ENCODE measurements at places on chromosomes 16 and 17.

DNA sequence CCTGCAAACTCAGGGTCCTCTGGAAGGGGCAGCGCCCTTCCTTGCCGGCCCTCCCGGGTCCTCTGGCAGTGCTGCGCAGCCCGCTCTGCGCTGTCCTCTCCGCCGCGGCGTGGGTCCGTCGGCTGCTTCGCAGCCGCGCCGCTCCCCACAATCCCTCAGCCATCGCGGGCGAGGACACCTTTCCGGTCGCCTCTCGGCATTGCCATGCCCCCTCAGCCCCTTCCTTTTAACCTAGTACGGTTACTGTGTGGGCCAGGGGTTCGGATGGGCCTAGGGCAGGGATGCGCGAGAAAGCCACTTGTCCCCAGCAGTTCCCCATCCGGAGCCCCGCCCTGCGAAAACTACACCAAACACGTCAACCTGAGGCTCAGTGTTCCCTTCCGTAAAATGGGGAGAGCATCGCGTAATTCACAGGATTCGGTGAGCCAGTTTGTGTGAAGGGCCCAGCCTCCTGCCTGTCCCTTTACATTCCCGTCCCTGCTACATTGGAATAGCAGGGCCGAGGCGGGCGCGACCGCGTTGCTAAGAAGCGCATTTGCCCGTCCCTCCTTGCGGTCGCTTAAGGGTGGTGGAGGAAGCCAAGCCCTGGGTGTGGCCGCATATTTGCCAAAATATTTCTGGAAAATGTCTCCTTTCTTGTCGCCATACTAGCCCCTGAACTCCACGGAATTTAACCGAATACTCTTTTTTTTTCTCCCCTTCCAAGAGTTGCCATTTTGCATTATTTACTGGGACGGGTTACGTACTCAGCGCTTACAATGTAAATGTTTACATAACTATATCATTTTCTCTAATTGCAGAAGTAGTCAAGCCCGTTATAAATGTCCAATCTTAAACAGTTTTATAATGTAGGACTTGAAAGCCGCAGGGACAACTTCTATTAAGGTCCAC is 13.2 kb downstream of the COPZ2 start:
- peak; percentile 41 for DNase-seq

DNA sequence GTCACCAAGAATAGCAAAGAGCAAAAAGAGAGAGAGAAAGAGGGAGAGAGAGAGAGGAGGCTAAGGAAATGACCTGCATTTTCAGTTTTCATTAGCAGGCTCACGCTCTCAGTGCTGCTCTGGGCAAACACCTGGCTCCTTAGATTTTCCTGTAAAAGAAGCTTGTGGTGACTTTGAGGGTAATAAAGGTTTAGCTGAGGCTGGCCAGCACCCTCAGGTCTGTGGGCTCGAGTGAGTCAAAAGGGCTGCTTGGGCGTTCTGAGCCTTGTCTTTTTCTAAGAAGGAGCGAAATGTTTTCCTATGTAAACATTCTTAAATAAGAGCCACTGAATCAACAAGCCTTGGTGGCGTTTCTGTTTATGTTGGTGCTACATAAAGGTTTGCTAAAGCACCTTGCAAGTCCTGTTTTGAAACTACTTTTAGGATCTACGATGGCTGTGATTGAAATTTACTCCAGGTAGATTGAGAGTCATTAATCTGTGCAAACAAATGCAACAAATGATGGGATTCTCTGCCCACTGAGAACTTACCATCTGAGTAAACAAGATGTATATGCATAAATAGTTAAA is 38.8 kb downstream of the SHISA6 start:
- DNase-seq: no peak

DNA sequence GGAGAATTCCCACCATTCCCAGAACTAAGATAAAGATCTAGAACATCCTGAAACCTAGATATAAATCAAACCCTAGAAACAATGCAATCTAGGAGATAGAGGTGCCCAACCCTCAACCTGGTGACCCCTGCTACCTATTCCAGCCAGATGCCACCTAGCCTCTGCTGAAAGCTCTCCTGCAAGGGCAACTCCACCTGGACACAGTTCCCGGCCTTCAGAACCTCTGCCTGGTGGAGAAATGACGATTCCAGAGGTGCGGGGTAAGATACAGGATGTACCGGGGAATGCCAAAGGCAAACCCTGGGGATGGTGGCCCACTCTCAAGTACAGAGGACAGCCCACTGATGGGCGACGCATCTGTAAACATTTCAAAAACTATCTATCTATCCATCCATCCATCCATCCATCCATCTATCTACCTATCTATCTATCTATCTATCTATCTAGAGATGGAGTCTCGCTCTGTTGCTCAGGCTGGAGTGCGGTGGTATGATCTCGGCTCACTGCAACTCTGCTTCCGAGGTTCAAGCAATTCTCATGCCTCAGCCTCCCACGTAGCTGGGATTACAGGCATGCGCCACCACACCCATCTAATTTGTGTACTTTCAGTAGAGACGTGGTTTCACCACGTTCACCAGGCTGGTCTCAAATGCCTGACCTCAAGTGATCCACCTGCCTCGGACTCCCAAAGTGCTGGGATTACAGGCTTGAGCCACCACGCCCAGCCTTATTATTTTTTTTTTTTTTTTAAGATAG is 19.0 kb downstream of the MEAK7 start:
- no peak for DNase-seq

DNA sequence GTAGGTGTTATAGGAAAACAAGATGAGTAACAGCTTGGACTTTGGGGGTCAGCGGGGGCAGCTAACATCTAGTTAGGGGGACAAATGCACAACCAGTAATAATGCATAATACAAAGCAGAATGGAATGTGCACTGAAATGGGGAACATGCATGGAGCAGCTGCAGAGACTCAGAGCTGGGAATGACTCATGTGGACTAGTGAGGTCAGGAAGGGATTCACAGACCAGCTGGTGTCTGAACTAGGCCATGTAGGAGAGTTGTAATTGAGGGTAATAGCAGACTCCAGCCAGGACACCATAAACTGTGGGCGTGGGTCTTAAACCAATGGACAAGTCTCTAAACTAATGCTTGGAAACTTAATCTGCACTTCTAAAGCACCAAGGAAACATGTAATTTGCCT is 176.8 kb upstream of the ASIC2 start:
- no peak for DNase-seq

- no peak for DNase-seq
Observed at GRCh38 chr17:49100601-49101000, 32.0 kb upstream of the B4GALNT2 start.

DNA sequence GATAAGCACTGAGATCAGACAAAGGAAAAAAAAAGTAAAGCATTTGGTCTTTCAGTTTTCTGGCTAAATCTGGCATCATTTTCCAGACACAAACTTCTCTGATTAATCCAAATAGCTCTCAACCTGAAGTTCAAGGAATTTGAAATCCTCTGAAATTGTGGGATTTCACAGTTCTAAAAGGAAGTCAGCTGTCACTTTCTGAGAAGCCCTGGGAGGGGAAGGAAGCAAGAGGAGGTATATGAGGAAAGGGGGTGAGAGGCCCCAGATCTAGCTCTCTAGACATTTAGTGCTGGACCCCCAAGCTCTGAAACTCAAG is 17.5 kb upstream of the HOXB9 start:
- no peak for DNase-seq

Data from nephron progenitor cell (in vitro differentiated cells).